ENCODE measurements at places on chromosomes 12 and 14. TPM values are rescaled to one million over a fixed set of nuclear protein-coding genes. Genes with fewer than 3 reads are reported as not detected.

HOXC12 gene
- not detected for total RNA-seq

OTUB2 gene
- 1.6 TPM for total RNA-seq

DNA sequence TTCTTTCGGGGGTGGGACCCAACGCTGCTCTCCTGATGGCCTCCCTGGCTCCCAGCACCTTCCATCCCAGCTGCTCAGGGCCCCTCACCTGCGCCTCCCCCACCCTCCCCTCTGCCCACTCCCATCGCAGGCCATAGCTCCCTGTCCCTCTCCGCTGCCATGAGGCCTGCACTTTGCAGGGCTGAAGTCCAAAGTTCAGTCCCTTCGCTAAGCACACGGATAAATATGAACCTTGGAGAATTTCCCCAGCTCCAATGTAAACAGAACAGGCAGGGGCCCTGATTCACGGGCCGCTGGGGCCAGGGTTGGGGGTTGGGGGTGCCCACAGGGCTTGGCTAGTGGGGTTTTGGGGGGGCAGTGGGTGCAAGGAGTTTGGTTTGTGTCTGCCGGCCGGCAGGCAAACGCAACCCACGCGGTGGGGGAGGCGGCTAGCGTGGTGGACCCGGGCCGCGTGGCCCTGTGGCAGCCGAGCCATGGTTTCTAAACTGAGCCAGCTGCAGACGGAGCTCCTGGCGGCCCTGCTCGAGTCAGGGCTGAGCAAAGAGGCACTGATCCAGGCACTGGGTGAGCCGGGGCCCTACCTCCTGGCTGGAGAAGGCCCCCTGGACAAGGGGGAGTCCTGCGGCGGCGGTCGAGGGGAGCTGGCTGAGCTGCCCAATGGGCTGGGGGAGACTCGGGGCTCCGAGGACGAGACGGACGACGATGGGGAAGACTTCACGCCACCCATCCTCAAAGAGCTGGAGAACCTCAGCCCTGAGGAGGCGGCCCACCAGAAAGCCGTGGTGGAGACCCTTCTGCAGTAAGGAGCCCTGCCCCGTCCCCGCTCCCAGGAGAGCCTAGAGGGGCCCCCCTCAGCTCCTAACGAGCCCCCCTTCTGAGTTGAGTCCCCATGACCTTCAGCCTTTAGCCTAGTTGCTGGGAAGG lies at the start of gene HNF1A:
TSS of gene HNF1A (plus strand) at position 248 of the 924 bp plus-strand sequence. CDS start at position 474, 226 bp downstream.
- DNase-seq, result no peak

DNA sequence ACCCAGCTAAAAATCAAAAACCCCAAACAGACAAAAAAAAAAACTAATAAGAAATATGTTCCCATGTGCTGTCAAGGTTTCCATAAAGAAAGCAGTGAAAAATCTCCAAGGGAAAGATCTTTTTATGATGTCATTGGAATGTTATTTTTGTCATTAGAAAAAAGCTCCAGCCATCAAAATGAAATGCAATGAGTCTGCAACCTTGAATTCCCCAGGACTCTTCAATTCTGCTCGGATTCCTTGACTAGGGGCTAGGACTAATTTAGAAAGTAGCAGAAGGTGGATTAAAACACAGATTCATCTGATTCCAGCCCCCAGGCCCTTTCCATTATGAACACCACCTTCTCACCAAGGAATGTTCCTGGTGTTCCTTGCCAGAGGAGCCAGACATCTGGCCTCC lies 6.0 kb upstream of the PCNX1 start:
- DNase-seq, result no peak

GRCh38 chr12:88251798-88252197 lies 109.7 kb downstream of the TMTC3 start:
- no peak for DNase-seq

DNA sequence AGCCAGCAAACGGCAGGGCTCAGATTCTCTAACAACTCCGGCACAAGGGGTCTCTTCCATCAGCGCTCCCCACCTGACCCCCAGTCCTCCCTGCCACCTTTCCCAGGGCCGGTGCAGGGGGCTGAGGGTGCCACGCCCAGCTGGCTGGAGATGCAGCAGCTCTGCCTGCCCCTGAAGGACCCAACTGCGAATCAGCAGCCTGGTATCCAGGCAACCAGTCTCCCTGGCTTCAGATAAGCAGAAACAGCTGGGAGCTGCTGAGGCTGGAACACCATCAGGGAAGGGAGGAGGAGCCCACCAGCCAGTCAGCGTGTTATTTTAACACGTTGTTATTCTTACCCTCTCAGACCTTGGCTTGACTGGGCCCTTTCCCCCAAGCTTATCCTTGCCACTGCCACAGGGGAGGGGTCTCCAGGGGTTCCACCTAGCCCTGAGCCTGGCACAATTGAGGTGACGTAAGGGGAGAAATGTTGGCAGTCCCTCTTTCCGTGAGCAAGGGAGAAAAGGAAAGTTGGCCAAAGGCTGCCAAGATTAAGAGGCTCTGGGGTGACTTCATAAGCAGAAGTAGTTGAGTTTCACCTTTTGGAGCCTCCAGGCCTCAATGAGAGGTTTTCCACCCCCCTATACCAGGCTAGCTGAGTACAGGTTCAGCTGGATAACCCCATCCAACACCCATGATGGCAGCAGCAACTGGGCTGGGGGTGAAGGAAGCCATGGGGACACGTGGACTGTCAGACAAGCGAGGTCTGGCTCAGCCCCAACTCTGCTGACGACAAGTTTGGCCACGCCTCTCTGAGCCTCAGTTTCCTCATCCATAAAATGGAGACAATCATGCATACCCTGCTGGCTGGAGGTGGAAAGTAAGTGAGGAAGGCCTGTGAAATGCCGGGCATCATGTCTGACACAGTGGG lies 91.1 kb downstream of the IRF2BPL start:
- DNase-seq, result no peak

GRCh38 chr14:77613201-77613600 lies 3.2 kb downstream of the SPTLC2 start:
- DNase-seq, result no peak

DNA sequence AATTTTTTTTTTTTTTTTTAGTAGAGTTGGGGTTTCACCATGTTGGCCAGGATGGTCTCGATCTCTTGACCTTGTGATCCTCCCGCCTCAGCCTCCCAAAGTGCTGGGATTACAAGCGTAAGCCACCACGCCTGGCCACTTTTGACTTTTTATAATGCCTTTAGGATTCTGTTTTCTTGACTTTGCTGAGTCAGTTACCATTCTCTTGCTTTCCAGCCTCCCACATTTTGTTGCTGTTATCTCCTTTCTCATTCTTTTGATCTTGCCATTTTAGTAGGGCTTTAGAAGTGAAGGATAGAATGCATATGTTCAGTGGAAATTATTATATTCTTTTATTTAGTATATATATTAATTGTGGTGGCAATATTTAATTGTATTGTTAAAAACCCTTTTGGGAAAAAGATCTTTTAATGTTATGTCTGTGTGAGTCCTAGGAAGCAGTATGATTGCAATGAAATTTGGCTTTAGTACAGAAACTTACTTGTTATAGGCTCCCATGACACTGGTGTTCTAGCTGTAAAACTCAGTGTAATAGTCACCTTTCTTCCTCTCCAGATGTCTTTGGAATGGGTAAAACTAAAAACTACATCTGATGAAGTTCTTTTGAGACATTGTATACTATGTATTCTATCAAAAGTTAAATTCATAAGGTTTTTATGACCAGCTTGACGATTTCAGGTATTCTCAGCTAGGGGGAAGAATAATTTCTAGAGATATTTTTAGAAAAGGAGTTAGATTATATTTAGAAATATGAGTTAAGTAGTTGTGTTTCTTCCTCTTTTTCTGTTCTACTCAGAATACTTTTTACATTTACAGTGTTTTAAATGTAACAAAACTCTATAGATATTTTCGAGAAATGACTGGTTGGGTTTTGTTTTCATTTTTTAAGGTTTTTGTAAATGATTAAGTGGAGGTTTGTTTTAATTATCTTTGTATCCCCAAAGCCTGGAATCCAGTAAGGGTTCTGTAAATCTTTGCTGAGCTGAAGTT lies 74.7 kb downstream of the APAF1 start:
- no peak for DNase-seq

GRCh38 chr12:114678028-114678427 lies 5.9 kb downstream of the TBX3 start:
- no peak for DNase-seq

DNA sequence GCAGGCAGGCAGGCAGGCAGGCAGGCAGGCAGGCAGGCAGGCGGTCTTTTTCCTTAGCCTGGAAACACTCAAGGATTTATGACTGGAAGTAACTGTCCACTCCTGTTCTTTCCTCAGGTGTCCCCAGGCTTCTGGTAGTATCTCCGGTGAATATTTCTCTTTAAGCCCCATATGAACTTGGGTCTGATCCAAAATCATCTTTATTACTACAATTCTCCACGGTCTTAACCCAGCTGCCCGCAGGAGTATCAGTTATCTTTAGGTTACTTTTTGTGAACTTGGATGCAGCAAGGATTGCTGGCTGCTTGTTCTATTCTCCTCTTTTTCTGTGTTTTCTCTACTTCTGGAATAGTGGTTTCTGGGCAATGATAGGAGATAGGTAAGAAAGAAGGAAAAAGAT lies 3.3 kb downstream of the CSRNP2 start:
- DNase-seq, result no peak

- DNase-seq, result no peak
These were observed 17.1 kb downstream of the ANO2 start for GRCh38 chr12:5927732-5928516.

All from activated naive CD4-positive, alpha-beta T cell treated with anti-CD3 and anti-CD28 coated beads for 36 hours (primary cell).